ENCODE measurements at places on chromosomes 13 and 19.

GRCh38 chr19:41933693-41934426, 5.6 kb upstream of the ERFL start:
- no peak for DNase-seq

DNA sequence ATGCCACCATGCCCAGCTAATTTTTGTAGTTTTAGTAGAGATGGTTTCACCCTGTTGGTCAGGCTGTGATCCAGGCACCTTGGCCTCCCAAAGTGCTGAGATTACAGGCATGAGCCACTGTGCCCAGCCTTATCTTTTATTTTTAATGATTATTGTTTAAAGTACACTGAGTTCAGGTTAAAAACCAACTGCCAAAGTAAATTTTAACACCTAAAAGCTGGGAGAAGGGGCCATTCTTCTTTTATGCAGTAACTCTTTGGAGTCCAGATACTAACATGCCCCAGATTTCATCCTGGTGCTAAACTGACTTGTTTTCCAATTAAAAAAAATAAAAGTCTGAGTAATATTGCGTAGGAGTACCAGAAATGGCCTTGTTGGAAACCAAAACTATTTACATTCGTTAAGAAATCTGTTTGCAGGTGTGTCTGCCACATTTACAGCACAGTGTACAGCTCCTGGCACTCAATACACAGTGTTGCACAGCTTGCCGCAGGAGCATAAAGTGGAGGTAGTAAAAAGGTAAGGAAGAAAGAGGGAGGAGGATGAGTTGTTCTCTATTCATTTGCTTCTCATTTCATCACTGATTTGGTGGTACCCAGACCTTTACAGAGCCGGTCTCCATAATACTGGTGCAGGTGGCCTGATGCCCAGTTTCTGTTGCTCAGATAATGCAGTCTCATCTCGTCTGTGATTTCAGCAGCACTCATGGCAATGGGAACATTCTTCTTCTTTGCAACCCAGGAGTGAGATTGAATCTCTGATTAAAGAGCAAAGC, 108.9 kb downstream of the PCCA start:
- DNase-seq, result no peak

DNA sequence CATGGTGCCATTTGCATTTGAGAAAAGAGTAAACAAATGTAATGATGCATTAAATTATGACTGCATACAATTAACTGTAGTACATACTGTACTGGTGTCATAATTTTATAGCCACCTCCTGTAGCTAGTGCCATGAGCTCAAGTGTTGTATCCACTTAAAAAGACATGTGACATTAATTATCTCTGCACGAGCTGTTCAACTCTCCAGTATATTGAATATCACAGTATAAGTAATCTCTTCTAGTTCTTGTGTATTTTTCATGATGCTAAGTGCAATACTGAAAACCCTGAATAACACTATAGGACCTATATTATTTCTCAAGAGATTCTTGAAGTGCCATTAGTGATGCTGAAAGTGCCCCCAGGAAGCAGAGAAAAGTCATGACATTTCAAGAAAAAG, 387.3 kb downstream of the PCDH17 start:
- no peak for DNase-seq

GRCh38 chr19:1855040-1855827, 7.0 kb upstream of the REXO1 start:
- peak; percentile 96 for DNase-seq

GRCh38 chr13:18962168-18962734, 219.4 kb downstream of the TUBA3C start:
- DNase-seq, result no peak

DNA sequence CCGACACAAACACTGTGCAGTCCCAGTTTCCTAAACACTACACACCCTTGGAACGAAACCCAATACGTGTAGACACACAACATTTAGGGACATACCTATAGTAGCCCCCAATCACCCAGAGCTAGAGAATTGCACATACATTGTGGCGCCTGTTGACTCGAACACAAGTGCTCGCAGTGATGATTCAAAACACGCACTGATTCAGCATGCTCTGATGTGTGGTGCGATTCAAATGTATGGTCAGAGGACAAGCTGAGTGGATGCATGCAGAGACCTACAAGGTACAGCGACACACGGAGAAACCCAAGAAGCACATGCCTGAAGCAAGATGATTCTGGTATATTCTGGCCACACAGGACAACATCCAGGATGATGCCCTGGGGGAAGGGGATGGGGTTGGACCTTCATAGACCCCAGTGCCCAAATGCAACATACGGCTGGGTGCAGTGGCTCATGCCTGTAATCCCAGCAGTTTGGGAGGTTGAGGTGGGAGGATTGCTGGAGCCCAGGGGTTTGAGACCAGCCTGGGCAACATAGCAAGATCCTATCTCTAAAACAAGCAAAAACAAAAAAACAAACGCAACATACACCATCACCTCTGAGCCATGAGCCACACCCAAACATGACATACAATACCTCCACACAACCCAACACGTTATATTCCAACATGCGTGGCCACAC, 997 bp upstream of the KCNN4 start:
- DNase-seq, result no peak

- no peak for DNase-seq
Measured at GRCh38 chr19:34351382-34351826, 13.6 kb upstream of the GPI start.

DNA sequence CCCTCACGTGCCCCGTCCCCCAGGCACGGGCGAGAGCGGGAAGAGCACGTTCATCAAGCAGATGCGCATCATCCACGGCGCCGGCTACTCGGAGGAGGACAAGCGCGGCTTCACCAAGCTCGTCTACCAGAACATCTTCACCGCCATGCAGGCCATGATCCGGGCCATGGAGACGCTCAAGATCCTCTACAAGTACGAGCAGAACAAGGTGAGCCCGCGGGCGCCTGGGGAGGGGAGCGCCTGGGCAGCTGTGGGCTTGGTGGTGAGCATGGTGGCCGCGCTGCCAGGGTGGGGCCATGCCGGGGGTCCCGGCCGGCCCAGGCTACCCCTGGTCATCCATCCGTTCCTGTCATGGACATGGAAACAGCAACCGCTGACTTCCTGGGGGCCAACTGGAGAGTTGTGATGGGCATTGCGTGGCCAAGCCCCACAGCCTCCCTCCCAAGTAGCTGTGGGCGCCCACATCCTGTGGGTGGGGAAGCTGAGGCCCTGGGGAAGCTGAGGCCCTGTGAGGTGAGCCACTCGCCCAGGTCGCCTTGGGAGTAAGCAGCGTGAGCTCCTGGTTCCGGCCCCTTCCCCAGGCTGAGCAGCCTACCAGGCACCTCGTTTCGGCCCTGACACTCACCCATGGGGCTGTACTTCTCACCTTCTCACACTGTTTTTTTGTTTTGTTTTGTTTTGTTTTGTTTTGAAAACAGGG, 16.1 kb downstream of the GNA11 start:
- DNase-seq, result no peak

- DNase-seq, result no peak
Measured at GRCh38 chr19:30744741-30745475, 372.7 kb downstream of the ZNF536 start.

DNA sequence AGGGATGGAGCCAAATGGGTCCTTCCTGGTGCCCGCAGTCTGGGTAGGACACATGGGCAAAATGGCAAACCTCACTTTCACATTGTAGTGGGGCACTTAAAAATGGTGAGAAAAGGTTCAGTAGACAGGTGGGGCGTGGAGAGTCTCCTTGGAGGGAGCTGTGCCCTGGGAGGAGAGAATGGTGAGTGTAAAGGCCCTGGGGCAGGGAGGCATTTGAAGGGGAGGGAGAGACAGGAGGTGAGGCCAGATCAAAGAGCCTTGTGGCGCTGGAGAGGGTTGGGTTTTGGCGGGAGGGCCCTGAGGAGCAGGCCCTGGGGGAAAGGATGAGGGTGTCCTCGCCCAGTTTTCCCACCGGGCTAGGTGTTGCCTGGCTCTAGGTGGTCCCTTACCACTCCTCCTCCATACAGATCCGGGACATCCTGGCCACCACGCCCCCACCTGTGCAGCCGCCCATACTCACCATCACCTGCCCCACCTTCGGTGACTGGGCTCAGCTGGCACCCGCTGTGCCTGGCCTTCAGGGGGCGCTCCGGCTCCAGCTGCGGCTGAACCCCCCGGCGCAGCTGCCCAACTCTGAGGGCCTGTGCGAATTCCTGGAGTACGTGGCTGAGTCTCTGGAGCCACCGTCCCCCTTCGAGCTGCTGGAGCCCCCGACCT, 6.3 kb downstream of the MAP1S start:
- DNase-seq, result no peak

DNA sequence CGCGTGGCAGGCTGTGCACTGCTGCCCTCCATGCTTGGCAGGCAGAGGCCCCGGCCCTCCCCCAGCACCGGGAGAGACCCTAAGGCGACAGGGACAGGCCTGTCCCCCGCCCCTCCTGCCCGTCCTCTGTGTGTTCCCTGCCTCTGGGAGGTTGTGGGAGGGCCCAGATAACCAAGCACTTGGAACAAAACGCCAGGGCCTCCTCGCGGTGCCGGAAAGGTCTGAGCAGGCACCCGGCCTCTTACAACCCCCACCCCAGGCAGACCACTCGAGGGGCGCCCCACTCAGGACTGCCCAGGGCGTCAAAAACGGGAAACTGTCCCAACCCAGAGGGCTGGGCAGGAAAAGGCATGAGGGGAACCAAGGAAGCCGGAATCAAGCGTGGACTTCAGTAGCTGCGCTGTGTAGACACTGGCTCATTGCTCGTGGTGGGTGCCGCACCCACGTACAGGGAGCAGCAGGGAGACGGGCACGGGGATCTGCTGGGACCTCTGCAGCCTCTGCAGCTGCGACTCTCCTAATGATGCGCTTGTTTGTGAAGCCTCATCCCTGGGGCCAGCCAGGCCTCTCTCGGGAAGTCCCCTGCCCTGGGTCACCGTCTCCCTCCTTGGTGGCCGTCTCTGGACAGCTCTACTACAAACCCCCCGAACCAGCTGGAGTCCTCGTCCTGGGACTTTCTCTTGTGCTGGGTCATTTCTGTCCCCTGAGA, 20.0 kb downstream of the GNA11 start:
- no peak for DNase-seq

DNA sequence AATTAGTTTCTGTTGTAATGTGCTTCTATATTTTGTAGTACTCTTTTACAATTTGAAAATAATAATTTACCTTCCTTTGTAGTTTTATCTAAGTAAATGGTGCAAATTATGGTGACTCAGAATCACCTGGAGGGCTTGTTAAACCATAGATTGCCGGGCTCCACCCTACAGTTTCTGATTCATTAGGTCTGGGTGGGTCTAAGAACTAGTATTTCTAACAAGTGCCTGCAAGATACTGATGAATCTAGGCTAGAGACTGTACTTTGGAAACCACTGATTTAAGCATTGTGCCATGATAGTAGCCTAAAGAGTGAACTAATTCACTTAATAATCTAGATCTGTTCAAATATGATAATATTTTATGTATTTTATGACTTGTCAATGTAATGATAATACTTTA, 437.4 kb upstream of the SPRY2 start:
- DNase-seq, result no peak

DNA sequence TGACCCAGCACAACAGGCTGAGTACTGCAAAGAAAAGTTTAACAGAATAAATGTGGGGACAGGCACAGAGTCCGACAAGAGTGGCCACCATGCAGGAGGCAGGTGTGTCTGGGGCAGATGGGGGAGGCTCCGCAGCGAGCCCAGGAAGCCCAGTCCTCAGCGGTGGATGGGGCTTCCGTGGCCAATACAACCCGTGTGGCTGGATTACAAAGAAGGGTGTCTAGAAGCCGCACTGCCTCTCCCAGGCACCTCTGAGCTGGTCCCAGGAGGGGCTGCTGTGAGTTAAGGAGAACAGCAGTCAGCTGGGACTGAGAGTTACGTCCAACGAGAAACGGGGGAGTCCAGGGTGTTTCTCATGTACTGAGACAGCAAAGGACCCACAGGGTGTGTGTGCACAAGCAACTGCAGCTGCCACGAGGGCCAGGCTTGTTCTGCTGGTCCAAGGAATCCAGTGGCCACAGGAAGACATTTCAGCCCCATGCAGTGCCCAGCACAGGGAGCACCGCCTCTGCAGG, 70.2 kb downstream of the SPACA7 start:
- no peak for DNase-seq

GRCh38 chr19:49167857-49168409, 10.3 kb downstream of the TRPM4 start:
- DNase-seq, result no peak

DNA sequence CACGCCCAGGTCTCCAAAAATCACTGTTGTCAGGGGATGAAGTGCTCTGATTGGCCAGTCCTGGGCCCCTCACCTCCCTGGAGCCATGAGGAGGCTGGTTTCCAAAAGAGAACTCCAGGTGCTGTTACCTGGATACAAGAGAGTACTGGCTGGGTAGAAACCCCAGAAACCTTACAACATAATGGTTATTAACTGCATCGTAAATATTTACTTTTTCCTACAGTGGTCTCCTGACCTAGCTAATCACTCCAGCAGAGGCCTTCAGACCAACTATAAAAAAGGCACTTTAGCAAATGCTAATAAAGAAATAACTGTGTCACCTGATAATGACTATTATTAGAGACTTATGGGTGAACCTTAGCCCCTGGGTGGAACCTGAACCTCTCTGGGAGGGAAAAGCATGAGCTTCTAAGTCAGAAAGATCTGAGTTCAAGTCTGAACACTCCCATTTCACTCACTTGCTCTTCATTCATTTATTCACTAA, 1.5 kb upstream of the IGSF23 start:
- no peak for DNase-seq

GRCh38 chr19:12913011-12913561, 6.0 kb downstream of the SYCE2 start:
- no peak for DNase-seq

- DNase-seq, result no peak
Measured at GRCh38 chr13:53121919-53122318, 93.3 kb downstream of the OLFM4 start.

DNA sequence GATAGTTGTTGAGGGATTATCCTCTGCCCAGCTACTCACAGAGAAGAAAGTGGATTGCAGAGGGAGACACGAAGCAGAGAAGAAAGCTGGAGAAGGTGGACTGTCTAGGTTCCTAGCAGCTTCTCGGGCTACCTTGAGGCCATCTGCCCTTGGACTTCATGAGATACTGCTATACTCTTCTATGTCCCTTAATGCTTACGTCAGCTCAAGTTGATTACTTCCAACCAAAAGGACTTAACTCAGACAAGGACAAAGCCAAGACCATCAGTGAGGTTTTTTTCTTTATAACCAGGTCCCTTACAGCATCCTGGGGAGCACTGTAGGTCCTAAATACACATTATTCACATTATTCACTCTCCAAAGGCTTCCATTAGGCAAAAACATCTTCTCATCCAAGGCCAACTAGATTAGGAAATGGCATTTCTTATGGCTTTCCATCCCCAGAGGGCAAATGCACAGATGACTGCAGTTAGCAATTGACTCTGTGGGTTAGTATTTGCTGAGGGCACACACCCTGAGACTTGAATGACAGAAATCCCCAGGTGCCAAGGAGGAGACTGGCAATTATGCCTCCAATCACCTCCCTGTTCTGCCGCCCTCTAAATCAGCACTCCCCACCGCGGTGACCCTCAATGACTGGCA, 4.1 kb upstream of the UBE2L5 start:
- no peak for DNase-seq
